ENCODE measurements at places on chromosomes 3 and 15.

DNA sequence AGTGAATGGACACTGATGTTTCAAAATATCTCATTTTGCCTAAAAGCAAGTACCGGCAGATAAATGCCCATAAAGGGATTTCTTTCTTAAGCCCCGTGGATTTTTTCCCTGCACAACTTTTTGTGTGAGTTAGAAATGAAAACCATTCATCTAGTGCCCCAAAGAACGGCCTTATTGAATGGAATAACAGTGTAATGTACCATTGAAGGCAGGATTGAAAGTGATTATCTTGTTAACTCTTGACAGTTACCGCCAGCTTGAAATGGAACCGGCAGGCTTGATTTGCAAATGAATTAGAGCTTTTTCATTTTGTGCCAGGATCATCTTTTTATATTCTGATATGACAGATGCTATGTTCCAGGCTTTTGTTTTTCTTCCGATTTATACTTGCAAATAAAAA lies 162.2 kb downstream of the RSRC1 start:
- DNase-seq: no peak

DNA sequence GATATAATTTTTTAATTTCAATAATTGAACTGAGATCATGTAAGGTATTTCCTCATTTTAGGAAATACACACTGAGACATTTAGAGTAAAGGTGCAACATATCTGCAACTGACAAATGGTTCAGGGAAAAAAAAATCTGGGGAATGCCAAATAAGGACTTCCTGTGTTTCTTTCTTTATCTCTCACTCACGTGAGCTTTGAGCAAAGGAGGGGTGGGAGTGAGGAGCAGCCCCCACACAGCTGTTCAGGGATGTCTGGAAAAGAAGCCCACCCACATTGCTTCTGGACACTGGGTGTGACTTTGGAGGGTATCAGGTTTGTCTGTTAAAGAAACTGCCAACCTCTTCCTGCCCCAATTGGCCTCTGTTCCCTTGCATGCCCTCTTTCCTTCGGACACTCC lies 5.6 kb upstream of the TP63 start:
- DNase-seq: no peak

- no peak for DNase-seq
These were observed 475.4 kb downstream of the AGBL1 start for GRCh38 chr15:86555098-86555497.

GRCh38 chr15:97177151-97177577 lies 783.3 kb upstream of the ARRDC4 start:
- no peak for DNase-seq

Data from stimulated activated CD8-positive, alpha-beta memory T cell treated with anti-CD3 and anti-CD28 coated beads, Interleukin-4, amount 100 ng/mL, for 24 hours (primary cell).